ENCODE measurements at places on chromosomes 3 and 15. TPM values are rescaled to one million over a fixed set of nuclear protein-coding genes. Genes with fewer than 3 reads are reported as not detected.

The DUOX2 gene
- total RNA-seq, result not detected

DNA sequence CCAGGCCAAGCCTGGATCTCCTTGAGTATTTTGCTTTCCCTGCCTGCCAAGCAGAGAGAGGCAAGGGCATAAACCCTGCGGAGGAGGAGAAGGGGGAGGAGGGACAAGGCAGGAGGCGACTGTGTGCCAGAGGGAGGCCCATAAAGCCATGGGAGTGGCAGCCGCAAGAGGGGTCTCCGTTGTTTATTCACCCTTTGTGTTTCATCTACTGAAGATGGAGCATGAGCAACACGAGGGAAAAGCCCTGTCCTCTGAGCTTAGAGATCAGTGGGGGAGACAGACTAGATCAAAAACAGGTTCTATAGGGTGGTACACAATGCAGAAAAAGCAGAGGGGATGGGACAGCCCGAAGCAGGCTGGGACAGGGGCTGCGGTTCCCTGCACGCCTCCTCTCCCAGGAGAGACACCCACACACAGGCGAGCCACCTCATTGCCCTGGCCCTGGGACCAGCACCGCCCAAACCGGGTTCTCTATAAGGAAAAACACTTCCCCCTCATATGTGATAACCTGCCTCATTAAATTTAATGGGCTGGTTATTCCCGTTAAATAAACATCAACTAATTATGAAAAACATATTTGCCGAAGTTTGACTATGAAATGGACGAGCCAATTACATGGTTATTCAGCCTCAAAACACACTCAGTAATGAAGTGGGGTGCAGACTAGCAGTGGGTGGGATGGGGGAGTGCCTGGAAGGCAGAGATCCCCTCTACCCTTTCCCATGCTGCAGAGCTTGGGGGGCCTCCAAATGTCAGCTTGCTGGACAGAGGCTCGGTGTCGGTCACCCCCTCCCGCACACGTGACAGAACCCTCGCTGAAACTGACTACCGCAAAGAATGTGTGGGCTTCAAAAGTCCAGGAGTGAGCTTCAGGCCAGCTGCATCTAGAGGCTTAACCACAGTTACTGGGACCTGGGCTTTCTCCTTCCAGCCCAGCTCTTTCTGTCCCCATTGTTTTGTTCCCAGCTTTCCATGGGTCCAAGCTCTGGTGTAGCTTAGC is 14.2 kb upstream of the PLXNA1 start:
- no peaks in the 10 kb centered on the region for H3K36me3 ChIP-seq
- H3K4me1 ChIP-seq, result peaks cover 3% of the 10 kb centered on the region
- H3K27ac ChIP-seq, result no peak overlapping the region
- peaks cover 15% of the 10 kb centered on the region for H3K27me3 ChIP-seq
- no peak for DNase-seq

DNA sequence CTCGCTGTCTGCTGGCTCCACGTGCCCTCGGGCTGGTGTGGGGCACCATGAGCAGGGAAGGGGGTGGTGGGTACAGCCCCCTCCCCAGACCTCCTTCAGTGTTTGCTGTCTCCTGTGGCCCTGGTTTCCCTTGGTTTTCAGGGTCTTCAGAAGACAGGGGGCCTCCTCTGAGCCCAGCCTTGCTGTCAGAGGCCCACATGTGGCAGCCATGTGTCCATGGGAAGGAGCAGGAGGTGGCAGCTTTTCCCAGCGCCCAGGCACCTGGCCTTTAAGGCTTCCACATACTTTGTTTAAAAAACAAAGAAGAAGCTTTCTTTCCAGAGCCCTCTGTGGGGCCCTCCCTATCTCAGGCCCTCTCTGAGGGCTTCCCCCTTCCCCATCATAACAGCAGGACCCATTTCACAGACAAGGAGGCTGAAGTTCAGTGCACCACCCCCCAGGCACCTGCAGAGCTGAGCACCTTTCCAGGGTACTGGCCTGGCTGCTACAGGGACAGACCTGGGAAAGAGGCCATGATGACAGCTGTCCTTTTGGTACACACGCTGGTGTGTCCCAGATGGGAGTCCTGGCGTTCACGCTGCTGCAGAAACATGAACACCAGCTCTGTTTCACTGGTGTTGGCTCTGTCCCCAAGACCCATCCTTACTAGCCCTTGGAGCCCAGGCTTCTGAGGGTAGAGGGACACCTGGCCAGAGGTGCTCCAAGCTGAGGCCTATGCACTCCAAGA is 73.7 kb downstream of the DNAJB8 start:
- no peak overlapping the region for H3K4me3 ChIP-seq
- no peaks in the 10 kb centered on the region for H3K27me3 ChIP-seq
- H3K4me1 ChIP-seq, result no peaks in the 10 kb centered on the region
- no peak for DNase-seq
- H3K36me3 ChIP-seq, result no peaks in the 10 kb centered on the region

DNA sequence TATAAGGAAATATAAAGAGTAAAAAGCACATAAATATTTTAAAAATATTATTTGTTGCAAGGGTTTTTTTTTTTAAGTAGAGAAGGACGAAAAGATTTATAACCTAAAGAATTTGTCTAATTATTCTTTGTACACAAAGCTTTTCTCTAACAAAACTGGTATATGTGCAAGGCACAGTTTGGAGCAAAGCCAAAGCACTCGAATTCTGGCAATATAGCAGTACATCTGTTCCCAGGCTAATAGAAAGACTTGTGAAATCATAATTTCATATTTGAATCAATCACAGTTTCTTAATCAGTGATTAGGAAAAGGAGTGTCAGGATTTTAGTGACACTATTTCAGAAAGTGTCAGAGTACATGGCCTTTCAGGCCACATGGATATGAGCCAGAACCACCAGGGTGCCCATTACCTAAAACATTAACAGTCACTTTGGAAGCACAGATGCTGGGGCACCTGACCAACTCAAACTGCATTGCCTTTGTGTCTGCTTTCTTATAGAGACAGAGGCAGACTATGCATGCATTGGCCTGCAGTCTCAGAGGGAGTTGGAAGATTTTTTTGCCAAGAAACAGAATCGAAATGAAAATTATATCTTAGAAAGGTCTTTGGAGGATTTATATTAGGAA is 651.8 kb upstream of the SGO1 start:
- no peak for DNase-seq
- no peak overlapping the region for H3K27ac ChIP-seq
- no peaks in the 10 kb centered on the region for H3K27me3 ChIP-seq
- no peaks in the 10 kb centered on the region for H3K36me3 ChIP-seq

GRCh38 chr3:126349611-126350501 is 7.4 kb downstream of the KLF15 start:
- DNase-seq, result no peak
- H3K4me3 ChIP-seq, result no peak overlapping the region
- no peaks in the 10 kb centered on the region for H3K27me3 ChIP-seq
- H3K36me3 ChIP-seq, result no peaks in the 10 kb centered on the region
